ENCODE measurements at places on chromosomes 5 and 9.

- DNase-seq: no peak
Measured at GRCh38 chr5:10118150-10118549, 131.5 kb downstream of the ATPSCKMT start.

- no peak for DNase-seq
Measured at GRCh38 chr5:122392824-122393223, 80.8 kb downstream of the SNCAIP start.

- DNase-seq: no peak
Measured at GRCh38 chr9:78122631-78123030, 91.0 kb upstream of the GNAQ start.

DNA sequence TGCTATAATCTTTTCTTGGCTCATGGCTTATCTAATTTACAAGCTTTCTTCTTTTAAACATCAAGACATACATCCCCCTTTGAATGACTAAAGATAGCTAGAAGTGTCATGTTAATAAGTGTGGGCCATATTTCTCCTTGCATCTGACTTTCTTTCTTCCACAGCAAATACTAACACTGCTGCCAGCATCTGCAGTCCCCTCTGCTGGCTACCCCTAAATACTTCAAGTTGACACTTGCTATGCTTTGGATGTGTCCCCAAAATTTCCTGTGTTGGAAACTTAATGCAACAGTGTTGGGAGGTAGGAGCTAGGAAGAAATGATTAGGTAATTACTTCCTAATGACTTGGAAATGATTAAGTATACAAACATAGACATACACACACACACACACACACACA is 459.0 kb upstream of the ST8SIA4 start:
- no peak for DNase-seq

DNA sequence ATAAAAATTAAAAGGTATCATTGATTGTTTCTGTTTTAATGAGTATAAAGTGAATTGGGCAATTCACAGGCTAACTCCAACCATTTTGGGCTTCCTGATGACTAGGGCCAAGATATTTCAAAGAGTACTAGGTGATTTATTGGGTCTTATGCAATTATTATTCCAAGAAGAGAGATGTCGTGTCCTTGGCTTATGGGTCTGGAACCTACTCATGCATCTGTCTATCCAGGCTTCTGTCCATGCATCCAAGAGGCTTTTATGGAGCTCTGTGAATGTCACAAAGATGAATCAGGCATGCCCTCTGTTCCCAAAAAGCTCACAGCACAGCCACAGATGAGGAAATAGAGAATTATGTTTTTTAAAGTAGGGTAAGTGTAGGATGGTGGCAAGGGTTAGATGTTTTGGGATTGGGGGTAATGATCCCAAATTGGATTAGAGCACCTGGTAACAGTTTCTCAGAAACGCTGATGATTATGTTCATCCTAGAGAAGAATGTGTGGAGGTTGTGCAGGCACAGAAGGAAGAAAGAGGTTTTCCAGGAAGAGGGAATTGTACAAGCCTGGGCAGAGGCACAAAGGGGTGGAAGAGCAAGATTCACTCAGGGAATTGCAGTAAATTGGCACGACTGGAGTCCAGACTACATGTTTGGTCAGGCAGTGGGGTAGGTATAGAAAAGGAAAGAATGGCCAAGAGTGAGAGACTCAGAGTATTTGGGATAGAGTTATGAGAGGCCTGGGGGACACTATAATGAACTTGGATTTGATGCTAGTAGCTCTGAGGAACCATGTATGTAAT is 83.0 kb upstream of the TNC start:
- no peak for DNase-seq

- DNase-seq: no peak
Measured at GRCh38 chr5:73031839-73032238, 76.0 kb downstream of the FCHO2 start.

GRCh38 chr5:37214550-37214949 is 34.6 kb downstream of the CPLANE1 start:
- peak; percentile 26 for DNase-seq

DNA sequence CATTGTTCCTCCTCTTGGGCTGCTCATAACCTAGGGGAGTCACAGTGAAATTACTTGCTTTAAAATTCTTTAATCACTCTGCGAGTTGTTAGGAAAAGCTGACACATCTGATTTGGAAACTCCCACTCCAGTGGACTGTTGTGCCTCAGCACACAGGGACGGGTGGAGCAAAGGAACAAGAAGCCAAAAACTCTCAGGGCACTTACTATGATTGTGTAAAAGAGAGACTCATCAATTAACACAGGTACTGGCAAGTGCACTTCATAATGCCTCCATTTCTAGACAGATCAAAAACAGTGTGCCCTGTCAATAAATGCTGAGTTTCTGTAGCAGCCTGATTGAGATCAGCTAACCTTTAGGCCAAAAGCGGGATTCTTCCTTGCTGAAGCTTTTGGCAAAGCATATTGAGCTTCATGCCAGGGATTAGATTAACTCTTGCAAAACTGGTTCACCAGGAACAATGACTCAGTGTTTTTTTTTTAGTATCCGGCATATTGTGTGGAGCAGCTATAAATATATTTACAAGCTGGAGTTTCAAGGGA is 55.9 kb downstream of the TMC1 start:
- DNase-seq: no peak

- DNase-seq: no peak
Measured at GRCh38 chr9:99907208-99907532, 716 bp downstream of the STX17 start.

Measured in activated CD4-positive, alpha-beta T cell treated with anti-CD3 and anti-CD28 coated beads, Interleukin-2, amount 50 U/mL, for 16 hours (primary cell).